ENCODE measurements at places on chromosomes 16 and 17.

GRCh38 chr17:68973098-68973846 lies 18.1 kb upstream of the ABCA8 start:
- DNase-seq = no peak

- peak; percentile 94 for DNase-seq
These were observed at the start of gene COASY for GRCh38 chr17:42561897-42562387. Gene COASY, plus strand, starts transcription at chr17:42562148. Its CDS starts 475 bp downstream, at chr17:42562623.

GRCh38 chr16:55000595-55000994 lies 69.9 kb downstream of the IRX5 start:
- DNase-seq = no peak

GRCh38 chr17:78832541-78832810 lies 8.1 kb downstream of the USP36 start:
- no peak for DNase-seq

DNA sequence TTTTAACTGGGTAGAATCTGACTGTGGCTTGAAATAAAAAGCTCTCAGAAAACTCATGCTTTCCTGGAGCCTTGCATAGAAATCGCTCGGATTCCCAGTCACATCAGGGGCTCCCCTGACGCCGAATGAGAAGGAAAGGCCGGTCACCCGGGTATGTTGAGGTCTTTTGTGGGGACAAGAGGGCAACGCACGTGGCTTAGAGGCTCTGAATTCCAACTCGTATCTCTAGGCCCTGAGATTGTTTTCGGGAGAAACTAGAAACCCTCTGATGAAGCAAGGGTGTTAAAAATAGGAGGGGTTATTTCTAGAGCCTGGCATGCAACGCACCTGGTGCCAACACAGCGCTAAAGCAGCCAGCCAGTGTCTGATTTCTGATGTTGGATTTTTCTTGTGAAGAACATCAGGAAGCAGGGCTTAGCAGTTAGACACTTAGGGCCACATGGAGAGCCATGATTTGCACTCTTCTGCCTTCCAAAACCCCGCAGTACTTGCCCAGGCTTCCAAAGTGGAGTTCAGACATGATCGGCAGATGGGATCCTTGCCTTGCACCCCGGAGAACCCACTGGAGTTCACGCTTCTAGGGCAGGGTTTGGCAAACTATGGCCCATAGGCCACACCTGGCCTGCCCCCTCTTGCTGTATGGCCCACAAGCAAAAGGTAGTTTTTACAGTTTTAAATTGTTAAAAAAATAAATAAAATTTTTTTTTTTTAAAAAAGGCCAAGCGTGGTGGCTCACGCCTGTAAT lies 12.6 kb downstream of the CACNG1 start:
- DNase-seq = no peak

DNA sequence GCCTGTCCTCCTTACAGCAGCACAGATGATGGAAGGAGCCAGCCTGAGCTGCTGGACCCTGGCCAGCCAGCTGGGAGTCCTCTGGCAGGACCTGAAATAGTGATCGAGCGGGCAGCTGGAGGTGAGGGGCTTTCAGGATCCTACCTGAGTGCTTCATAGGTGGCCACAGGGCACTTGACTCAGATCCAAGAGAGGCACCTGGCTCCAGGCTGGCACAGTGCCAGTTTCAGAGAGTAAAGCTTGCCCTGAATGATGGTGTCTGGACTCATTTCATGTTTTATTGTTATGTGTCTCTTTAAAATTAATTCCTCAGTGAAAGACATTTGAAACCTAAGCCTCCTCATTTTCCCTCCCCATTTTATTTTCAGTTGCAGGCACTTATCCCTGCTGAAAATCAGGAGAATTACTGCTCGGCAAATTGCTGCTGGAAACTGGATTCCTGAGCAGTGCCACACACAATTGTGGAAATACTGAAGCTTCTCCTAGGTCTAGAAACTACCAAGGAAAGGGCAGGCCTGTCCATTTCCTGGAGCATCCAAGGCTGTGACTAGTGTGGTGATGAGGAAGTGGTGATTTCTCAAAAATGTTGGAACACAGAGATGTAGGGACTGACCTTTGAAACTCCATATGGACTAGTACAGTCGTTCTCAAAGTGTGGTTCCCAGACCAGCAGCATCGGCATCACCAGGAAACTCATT lies 16.1 kb upstream of the ADAMTS18 start:
- DNase-seq = no peak

GRCh38 chr16:11290102-11290893 lies 9.2 kb upstream of the PRM1 start:
- DNase-seq = no peak
